Heart left ventricle (tissue), 16 donors: ENCODE measurements at places on chromosomes 7 and 10. TPM values are rescaled to one million over a fixed set of nuclear protein-coding genes. Genes with fewer than 3 reads are reported as not detected.

DNA sequence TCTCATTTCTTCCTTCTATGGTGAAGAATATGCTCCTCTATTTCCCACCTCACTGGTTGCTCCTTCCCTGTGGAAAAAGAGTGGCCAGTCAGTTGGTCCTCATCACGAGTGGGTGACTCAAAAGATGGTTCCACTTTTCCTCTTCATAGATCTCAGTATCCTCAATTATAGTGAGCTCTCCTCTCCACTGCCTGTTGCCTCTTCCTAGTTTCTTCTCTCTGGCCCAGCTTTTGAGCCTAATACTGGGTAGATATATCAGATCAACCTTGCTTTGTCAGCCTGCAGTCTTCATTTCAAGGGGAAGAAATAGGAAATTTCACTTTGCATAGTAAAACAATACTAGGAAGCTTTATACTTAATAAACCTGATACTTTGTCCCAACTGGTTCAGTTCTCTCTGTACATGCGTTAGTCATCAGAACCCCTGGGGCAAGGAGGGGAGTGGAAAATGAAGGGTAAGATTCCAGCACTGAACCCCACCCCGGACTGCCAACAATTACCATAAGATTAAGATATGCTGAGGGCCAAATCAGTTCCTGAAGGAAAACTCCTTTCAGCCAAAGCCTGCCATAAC lies 15.5 kb upstream of the WNT16 start:
- no peak for DNase-seq

GRCh38 chr7:156127166-156128134 lies 315.2 kb upstream of the SHH start:
- DNase-seq: no peak

GRCh38 chr10:77580482-77580881 lies 57.1 kb downstream of the KCNMA1 start:
- DNase-seq: no peak

DNA sequence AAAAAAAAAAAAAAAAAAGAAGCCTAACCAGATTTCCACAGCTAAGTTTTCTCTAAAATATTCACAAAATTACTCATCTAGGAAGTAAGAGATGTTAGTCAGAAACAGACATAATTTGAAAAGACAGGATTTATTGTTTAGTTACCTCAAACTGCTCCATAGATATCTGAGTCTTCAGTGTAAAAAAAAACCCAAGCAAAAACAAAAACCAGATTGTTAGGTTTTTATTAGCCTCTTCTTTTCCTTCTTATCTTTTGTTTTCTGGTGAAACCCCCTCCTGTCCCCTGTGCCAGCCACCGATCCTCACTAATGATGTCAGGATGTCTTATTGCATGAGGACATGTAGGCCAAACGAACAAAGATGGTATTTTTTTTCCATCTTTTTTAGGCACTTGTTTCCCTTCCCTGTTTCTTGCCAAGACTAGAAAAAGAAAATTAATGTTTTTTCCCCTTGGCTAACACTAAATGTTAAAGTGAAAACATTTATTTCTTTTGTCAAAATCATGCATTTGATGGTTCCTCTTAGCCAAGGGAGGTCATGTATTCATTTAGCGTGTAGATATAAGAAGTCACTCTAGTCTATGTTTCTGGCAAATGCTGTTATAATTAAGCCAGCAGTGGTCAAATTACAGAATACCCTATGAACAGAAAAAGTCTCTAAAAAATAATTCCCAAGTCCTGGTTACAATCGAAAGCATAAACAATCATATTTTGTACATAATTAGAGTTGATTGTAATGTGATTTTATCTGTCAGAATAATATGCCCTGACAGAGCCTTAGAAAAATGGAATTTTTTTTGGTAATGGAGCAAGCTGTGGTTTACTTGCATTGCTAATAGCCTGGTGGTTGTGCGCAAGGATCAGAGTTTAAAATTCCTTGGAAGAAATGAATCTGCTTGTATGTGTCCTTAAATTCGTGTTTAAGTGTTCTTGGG lies 702.4 kb upstream of the FZD8 start:
- DNase-seq: no peak

- DNase-seq: no peak
These were observed 48.4 kb upstream of the ITGB1 start for GRCh38 chr10:33006342-33006887.

GRCh38 chr10:82213784-82214183 lies 338.8 kb downstream of the NRG3 start:
- no peak for DNase-seq

The CCDC172 gene
- total RNA-seq: not detected

DNA sequence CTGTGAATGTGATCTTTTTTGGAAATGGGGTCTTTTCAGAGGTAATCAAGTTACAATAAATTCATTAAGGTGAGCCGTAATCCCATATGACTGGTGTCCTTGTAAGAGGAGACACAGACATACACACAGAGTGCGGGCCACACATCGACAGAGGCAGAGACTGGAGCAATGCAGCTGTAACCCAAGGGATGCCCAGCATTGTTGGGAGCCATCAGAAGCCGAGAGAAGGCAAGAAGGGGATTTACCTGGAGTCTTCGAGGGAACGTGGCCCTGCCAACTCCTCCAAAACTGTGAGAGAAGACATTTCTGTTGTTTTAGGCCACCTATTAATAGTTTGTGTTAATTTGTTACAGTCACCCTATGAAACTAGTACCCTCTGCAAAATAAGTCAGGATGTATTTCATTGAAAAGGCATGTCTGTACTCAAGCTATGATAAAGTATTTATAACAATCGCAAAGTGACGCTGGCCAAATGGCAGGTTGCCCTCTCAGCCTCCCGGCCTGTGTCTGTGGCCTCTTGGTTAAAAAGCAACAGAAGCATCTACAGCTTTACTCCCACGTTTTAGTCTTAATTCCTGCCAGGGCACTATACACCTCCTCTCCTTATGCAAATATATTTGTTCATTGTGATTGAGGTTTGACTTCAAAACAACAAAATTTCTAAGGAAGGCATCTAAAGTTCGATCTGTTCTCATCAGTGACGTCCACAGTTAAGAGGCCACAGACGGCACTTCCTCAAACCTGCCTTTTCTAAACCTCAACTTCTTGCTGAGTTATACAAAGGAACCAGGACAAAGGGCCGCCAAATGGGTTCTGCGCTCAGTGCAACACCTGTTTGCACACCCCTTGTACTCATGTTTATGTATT lies 46.8 kb downstream of the HIPK2 start:
- peak; percentile 79 for DNase-seq
